Inflammatory macrophage treated with lipopolysaccharide for 4 hours (primary cell): ENCODE measurements at places on chromosomes 16 and 17.

GRCh38 chr16:24275413-24275812 is 19.3 kb downstream of the CACNG3 start:
- no peak for DNase-seq

- DNase-seq = peak; percentile 7
Observed at GRCh38 chr17:28811651-28812090, 30.9 kb downstream of the FAM222B start.

GRCh38 chr17:58677194-58677880 is 14.5 kb downstream of the TEX14 start:
- no peak for DNase-seq

DNA sequence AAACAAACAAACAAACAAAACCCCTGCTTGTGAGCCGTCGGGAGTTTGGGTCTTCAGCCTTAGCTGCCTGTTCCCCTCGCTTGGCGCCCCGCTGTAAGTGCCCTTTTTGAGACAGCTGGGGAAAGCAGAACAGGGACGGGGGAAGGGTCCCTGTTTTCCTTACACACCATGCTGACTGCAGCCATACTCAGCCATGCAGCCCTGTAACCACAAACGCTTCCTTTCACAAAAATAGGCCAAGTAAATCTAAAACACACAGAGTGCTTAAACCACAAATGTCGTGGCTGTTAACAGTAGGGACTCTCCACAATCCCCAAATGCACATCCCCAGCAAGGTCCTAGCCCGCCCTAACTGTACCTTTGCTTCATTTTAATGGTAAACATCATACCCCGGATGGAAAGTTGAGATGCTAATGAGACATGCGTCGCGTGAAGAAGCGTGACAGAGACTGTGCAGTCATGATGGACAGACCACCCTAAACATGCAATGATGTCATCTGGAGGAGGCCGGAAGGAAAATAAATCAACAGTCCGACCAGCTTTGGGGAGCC is 129.9 kb downstream of the MGAT5B start:
- DNase-seq = no peak

DNA sequence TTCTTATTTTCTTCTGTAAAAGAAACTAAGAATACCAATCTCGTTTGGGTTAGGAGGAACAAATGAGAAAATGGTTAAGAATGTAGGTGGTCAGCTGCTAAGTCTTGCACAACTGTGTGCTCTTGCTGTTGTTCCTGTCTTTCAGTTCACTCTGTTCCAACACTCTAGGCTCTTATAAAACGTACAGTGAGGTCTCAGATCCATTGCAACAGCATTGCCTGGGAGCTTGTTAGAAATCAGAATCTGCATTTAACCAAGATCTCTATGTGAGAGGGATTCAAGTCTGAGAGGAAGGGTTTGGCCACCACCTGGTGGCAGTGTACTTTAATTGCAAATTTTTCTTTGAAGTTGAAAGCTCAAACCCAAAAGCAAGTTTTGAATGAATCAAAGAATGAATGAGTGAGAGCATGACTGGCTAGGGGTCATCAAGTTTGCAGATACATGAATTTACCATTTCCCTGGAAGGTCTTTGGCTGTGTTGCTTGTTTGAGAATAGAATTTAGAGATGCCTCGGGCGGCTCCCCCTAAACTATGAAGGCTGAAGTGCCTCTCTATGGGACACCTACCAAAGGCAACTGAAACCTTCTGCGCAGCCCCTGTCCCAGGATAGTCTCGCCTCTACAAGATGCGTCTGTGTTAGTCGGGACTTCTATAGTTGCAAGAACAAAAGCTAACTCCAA is 2.5 kb downstream of the ALOX15B start:
- DNase-seq = peak; percentile 85

DNA sequence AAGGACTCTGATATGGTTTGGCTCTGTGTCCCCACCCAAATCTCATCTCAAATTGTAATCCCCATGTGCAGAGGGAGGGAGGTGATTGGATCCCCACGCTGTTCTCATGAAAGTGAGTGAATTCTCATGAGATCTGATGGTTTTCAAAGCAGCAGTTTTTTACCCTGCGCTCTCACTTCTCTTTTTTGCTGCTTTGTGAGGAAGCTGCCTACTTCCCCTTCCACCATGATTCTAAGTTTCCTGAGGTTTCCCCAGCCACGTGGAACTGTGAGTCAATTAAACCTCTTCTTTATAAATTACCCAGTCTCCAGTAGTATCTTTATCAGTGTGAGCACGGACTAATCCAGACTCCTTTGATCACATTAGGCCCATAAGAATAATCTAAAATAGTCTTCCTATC is 719.7 kb upstream of the CDH8 start:
- peak; percentile 35 for DNase-seq

- DNase-seq = no peak
Observed at GRCh38 chr17:42411905-42412679, 11.0 kb downstream of the CAVIN1 start.

GRCh38 chr16:86079255-86079885 is 180.4 kb downstream of the IRF8 start:
- DNase-seq = no peak

- no peak for DNase-seq
Observed at GRCh38 chr16:5903153-5903552, 805.6 kb upstream of the EEF2KMT start.

DNA sequence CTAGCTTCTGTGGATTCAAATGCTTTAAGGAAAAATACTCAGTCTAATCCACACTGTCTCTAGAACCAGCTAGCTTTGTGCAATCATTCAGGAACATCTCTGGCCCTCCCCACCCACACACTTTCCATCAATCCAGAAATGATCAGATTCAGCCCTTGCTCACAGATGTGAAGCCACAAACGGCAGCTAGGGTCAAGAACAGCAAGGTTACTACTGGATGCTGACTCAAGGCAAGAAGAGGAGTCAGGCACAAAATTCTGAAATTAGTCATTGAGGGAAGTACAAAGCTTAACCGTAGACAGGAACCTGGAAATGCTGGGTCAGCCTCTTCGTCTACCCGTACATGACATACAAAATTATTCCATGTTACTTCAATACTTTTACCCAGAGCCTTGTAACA is 174.6 kb downstream of the CDH13 start:
- no peak for DNase-seq

- DNase-seq = no peak
Observed at GRCh38 chr17:14068542-14069250, 608 bp upstream of the COX10 start.

DNA sequence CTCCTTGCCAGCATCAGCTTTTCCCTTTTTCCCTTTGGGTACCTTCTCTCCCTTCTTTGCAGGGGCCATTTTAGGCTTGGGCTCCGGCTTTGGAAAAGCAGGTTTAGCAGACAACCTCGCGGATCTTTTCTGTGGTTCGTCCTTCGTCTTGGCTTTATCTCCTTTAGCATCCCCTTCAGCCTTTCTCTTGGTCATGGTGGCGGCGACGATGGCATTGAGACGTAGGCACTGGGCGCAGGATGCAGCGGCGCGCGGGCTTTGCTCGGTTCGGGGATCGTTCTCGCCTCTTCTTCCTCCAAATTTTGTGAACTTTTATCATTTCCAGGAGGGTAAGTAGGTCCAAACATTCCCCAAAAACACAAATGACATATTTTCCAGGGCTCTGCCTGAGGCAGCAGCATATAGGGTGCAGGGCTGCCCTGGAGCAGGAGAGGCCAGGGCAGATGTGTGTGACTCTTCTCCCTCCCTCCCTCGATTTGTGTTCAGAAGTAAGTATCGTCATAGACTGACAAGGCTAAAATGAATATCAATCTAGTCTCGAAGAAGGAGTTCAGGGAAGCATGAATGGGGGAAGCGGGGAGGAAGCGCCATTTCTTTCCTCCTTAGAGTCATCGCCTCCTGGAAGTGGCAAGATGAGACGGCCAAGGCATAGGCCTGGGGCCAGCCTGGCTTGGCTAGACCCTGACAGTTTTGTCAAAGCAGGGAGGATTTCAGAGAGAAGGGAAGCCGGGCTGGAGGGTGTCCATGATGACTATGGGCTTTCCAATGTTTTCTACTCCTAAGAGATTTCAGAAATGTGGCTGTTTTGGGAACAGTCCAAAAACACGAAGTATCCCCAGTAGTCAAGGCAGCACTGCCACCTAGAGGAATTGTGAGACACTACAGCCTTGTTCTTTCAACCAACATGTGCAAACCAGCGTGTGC is 13.2 kb downstream of the CHCT1 start:
- peak; percentile 82 for DNase-seq

GRCh38 chr16:17949141-17949981 is 387.2 kb downstream of the NPIPA8 start:
- DNase-seq = no peak

DNA sequence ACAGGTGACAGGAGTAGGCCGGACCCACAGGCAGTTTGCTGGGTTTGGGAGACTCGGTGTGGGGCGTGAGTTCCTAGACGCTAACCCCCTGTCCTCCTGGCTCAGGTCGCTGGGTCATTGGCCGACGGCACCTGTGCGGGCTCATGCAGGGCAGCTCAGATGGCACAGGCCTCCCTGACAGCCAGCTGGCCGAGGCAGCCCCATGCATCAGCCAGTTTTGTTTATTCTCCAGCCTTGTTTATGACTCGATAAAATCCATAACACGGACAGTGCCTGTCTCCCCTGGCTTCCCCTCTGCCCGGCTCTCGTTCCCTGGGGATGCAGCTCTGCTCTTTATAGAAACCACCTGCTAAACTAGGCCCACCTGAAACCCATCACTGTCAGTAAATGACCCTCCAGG is 46.0 kb downstream of the SDK2 start:
- no peak for DNase-seq

DNA sequence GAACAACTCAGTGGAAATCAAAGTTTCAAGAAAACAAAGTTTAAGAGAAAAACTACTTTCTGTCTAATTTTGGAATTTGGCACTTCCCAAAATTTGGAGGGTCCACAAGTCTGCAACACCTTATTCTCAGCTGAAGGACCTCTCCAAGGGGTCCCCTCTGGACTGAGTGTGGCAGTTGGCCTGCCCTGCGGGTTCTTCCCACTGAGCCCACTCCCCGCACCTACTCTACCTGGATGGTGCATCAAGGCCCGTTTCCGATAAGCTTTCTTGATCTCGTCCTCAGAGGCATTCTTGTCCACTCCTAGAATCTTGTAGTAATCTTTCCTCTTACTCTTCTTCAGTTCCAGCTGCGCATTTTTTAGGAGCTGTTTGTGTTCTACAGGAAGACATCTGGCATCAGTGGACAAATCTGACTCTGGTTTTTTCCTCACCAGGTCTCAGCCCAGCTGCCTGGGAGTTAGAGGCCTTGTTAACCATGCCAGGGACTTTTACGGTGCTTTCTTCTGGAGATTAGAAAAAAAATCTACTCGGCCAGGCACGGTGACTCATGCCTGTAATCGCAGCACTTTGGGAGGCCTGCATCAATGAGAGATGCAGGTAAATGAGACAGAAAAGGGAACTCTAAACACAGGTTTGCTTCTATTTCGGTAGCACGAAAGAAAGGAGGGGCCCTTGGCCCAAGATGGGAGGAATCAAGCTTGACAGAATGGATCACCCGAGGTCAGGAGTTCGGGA is 15.6 kb downstream of the CNP start:
- DNase-seq = no peak

- no peak for DNase-seq
Observed at GRCh38 chr17:2809337-2809736, 13.1 kb downstream of the RAP1GAP2 start.

DNA sequence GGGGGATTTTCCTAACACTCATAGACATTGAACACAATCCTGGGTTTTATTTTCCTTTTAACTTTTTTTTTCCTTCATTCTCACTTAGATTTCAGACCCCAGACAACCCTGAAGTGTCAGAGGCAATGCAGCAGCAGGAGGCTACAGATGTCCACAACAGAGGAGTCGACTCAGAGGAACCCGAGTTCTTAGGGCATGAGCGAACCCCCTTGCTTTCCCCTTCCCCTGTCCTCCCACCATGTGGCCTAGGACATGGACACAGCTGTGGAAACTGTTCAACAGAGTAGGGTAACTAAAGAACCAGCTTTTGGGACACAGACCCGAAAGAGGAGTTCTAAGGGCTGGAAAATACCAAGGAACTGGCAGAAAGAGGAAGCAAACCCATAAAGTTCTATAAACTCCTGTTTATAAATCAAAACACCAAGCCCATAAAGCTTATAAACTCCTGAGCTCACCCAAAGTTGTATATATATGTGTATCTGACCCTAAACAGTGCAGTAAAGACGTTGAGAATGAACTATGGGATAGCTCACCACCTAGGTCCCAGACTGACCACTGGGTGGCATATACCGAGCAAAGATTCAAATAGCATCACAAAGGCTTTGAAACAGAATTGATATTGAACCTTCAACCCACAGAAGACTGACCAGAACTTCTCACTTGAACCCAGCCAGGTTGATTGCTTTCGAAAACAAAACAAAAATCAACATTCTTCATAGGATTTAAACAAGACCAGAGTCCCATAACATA is 33.9 kb downstream of the CMTM4 start:
- peak; percentile 34 for DNase-seq

- no peak for DNase-seq
Observed at GRCh38 chr17:62656446-62656845, 29.0 kb downstream of the MRC2 start.

- no peak for DNase-seq
Observed at GRCh38 chr16:66432429-66432828, 5.3 kb downstream of the BEAN1 start.

DNA sequence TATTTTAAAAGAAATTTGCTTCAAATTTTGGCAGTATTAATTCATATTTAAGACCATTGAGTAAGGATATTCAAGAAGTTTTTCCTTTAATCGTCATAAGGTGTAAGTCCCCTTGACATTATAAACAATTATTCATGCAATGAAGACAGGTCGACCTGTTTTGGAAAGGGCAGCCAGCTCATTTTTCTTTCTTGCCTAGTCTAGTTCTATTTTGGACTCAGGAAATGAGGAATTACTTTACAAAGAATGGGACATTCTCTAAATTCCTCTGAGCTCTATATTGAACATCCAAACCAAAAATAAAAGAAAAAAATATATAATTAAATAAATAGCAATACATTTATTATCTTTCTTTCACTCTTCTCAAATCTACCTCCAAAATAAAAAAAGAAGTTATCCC is 595.6 kb upstream of the KIF2B start:
- no peak for DNase-seq

GRCh38 chr17:80949451-80950421 is 41.9 kb upstream of the CHMP6 start:
- no peak for DNase-seq

GRCh38 chr16:9797306-9797705 is 384.9 kb downstream of the GRIN2A start:
- DNase-seq = no peak

- no peak for DNase-seq
Observed at GRCh38 chr16:52603015-52603414, 56.1 kb upstream of the TOX3 start.

GRCh38 chr17:29143894-29144293 is 36.3 kb downstream of the MYO18A start:
- DNase-seq = peak; percentile 65

GRCh38 chr17:34623856-34624766 is 44.7 kb downstream of the TMEM132E start:
- no peak for DNase-seq

GRCh38 chr16:81694494-81695280 is 84.4 kb upstream of the PLCG2 start:
- DNase-seq = no peak
